ENCODE measurements at places on chromosomes 1 and 21.

DNA sequence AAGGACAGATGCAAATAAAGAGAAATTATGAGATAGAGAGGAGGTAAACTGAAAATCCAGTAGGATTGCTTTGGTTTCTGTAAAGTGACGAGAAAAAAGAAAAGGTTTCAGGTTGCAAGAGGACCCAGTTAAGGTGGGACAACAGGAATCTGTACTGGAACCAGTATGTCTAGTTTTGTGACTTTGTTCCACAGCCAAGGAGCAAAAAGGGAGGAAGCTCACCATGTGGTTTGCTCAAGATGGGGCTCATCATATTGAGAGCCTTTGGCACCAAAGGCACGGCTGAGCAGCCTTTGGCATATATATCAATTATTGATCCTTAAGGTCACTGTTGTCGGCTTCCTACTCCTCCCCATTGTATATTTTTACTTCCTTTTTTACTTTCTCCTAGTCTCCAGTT is 1.8 kb upstream of the ZDHHC18 start:
- no peak for DNase-seq

DNA sequence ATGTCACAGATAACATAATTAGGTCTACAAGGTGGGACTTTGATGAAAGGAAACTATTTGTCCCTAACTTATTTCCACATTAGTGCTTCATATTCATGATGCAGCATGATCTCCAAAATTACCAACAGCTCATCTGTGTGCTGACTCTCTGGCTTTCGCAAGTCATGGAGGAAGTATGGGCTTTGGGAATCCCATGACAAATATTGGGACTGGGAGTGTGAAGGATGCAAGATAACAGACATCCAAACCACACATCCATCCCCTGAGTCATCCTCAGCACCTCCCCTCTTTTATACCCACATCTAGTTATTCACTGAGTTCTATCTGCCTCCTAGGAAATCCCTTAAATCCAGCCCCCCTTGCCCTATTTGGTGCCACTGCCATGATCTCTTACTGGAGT is 102.8 kb upstream of the COL24A1 start:
- DNase-seq = no peak

- no peak for DNase-seq
Observed at GRCh38 chr1:17549384-17549783, 9.9 kb downstream of the ARHGEF10L start.

- no peak for DNase-seq
Observed at GRCh38 chr21:42026082-42026435, 15.9 kb upstream of the ZBTB21 start.

- DNase-seq = no peak
Observed at GRCh38 chr21:25126564-25126963, 480.7 kb downstream of the MRPL39 start.

DNA sequence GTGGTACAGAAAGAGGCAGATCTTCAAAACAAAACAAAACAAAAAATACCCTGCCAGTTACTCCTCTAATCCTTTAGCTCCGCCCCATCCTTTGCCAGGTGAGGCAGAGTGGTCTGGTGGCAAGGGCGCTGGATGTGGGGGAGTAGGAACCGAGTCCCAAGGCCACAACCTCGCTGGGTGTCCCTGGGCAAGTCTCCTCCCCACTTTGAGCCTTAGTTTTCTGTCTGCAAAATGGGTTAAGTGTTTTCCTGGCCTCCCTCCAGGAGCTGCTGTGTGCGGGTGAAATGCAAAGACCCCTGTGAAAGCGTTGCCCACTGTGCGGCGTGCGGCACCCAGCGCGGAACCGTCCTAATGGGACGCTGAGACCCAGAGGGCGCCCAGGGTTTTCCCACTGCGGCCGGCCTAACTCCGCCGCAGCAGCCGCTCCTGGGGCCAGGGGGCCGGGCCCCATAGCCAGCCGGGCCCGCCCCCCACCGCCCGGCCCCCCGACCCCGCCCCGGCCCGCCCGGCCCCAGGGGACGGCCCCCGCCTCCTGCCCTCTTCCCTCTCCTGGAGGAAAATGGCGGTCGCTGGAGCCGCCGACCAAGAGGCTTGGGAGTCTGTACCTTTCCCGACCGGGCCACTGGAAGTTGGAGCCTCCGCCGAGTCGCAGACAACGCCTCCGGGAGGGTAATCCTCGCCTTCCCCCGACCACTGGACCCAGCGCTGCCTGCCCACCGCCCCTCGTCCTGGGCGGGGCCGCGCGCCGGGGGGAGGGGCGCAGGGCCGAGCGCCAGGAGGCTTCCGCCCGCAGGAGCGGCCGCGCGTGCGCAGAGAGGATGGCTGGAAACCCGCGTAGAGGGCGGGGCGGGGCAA is at the start of the genes ERMAP and SVBP:
Gene ERMAP (plus strand): TSS at position 538 of the 855 bp plus-strand sequence. CDS start 13,327 bp downstream, outside the sequence.
Gene SVBP (minus strand): TSS at position 813 of the 855 bp plus-strand sequence. CDS start 853 bp downstream, outside the sequence.
- DNase-seq = peak; percentile 80

DNA sequence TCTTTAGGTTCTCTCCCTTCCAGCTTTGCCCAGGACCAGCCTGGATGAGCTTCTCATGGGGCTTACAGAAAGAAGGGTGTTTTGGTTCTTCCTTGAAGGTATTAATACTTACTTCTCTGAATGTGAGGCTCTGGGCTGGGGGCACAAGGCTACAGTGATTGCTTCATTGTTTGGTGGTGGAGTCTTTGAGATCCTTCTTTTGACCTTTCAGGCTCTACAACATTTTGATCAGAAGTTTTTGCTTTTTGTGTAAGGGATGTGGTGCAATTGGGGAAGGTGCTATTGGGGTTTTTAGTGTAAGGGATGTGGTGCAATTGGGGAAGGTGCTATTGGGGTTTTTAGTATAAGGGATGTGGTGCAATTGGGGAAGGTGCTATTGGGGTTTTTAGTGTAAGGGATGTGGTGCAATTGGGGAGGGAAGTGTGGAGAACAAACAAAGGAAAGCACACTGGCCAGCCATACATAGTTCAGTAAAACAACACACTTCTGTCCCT is 103.6 kb upstream of the IVNS1ABP start:
- DNase-seq = no peak

- peak; percentile 78 for DNase-seq
Observed at GRCh38 chr1:110412576-110412975, 5.1 kb upstream of the LAMTOR5 start.

DNA sequence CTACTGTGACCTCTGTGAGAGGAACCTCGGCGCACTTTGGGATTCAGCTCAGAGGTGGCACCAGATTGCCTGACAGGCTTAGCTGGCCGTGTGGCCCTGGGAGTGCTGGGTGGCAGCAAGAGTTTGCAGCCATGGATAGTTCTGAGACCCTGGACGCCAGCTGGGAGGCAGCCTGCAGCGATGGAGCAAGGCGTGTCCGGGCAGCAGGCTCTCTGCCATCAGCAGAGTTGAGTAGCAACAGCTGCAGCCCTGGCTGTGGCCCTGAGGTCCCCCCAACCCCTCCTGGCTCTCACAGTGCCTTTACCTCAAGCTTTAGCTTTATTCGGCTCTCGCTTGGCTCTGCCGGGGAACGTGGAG is 67.5 kb downstream of the DISC1 start:
- DNase-seq = no peak

- no peak for DNase-seq
Observed at GRCh38 chr1:64077281-64077940, 126.0 kb upstream of the UBE2U start.

GRCh38 chr1:180230791-180231505 is 884 bp downstream of the LHX4 start:
- peak; percentile 84 for DNase-seq

DNA sequence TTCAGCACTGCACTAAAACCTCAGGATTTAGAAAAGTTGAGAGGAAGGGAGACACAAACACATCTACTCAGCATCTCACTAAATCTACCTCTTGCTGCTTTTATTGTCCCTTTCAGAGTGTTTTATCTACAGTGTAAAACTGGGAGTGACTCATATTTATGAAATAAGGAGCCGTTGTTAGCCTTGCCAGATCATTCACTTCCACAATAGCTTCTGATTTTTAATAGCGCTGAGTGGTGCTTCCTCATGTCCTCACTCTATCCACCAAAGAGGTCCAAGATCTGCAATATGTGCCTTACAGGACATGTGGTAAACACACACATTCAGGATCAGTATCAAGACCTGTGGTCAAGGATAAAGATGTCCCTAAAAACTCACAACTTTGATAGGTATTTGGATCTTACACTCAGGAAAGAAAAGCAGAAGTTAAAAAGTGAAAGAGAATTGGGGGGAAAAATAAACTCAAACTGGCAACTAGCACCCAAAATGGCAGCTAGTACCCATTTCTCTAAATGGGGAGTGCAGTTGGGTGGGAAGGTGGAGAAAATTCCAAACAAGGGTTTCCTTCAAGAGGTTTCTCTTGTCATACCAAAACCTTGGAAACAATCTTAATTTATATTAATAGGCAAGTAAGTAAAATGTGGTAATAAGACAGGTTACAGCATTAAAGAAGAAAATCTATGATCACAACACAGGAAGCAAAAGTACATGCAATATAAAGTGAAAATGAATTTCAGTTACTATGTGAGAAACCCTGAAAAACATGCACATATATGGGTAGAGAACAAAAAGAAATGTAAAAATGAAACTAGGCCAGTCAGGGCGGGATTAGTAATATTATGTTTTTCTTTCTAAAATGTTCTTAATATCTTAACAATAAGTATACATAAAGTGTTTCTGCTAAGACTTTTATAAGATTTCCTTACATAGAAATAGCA is 15.9 kb downstream of the DUSP10 start:
- peak; percentile 51 for DNase-seq

GRCh38 chr21:35178827-35179226 is 129.7 kb upstream of the RUNX1 start:
- DNase-seq = peak; percentile 10

DNA sequence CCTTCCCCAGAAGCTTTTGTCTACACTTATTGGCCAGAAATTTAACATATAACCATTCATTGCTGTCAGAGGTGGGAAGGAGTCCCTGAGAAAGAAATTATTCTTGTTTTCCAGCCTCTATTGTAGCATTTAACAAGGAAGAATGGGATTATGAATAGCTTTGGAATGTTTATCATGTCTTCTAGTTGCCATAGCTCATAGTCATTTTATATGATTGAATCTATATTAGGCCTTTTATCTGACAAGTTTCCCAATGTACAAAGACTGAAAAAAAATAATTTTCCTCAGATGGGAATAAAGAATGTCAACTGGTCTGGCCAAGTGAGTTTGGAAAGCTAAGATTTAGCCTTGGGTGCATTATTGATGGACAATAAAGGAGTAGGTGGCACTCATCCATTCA is 28.3 kb downstream of the PTPRC start:
- no peak for DNase-seq

GRCh38 chr1:33867684-33868083 is 3.8 kb downstream of the HMGB4 start:
- DNase-seq = no peak

DNA sequence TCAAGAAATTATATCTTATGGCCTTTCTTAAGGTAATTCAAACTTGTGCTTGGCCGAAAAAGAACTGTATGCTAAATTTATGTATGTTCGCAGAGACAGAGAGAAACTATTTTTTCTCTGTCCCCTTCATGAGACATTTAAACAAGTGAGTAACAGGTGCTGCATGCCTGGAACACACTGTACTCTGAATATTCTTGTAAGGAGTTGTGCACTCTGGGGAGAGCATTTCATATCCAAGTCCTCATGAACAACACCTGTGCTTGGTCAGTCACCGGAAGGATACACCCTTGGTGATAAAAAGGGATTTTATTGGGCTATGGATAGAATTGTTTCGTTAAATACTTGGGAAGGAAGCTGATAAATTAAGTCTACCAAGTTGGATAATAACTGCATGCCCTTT is 220.8 kb upstream of the NRIP1 start:
- no peak for DNase-seq

- no peak for DNase-seq
Observed at GRCh38 chr1:91541918-91542533, 41.4 kb downstream of the CDC7 start.

DNA sequence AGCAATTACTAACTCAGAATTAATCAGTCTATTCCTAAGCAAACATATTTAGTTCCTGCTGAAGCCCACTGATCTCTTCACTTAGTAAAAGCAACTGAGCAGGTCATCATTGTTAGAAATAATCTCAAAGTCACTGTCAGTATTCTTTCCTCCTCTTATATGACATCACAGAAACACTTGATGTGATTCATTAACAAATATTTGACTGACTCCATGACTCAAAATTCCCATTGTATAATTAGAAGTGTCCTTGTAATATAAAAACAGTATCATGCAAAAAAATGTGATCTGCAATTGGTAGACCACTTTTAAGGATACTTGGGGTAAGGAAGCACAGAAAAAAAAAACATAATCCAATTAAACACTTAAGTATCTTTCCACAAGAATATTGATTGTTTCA is 194.4 kb downstream of the DPYD start:
- DNase-seq = no peak

GRCh38 chr1:68142036-68142435 is 90.3 kb downstream of the WLS start:
- no peak for DNase-seq

GRCh38 chr1:219160967-219161366 is 12.7 kb upstream of the LYPLAL1 start:
- no peak for DNase-seq

GRCh38 chr1:113534875-113535274 is 144.6 kb downstream of the MAGI3 start:
- DNase-seq = no peak

GRCh38 chr21:29238053-29238966 is 60.4 kb upstream of the BACH1 start:
- DNase-seq = no peak

DNA sequence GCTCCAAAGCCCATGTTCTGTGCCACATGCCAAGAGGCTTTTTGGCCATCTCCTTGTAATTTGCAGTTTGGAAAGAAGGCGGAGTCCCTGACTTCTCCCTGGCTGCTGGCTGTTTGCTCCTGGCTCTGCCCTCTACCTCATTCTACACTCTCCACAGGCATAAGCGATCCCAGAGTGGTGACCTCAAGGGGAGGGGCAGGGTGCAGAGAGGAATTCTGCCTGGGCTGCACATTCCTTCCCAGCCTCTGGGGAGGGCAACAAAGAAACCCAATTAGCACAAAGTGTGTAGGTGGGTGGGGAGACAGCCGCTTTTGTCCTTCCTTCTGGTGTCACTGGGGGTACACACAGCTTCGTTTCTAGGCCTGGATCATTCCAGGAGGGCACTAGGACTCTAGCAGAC is 95.3 kb downstream of the HIVEP3 start:
- DNase-seq = no peak

GRCh38 chr1:47562147-47562546 is 124.3 kb downstream of the FOXD2 start:
- DNase-seq = no peak

DNA sequence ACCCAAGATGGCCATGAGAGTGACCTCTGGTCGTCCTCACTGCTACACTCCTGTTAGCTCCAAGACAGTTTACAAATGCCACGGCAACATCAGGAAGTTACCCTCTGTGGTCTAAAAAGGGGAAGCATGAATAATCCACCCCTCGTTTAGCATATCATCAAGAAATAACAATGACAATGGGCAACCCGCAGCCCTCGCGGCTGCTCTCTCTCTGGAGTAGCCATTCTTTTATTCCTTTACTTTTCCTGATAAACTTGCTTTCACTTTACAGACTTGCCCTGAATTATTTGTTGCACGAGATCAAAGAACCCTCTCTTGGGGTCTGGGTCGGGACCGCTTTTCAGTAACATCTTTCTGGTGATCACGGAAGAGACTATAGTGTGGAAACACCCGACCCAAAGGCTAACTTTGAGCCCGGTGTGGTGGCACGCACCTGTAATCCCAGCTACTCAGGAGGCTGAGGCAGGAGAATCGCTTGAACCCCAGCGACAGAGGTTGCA is 19.8 kb upstream of the COX20 start:
- DNase-seq = no peak

GRCh38 chr1:230113235-230113592 is 46.2 kb downstream of the GALNT2 start:
- DNase-seq = no peak

- no peak for DNase-seq
Observed at GRCh38 chr1:89999208-89999607, 4.3 kb downstream of the ZNF326 start.

- DNase-seq = no peak
Observed at GRCh38 chr1:214472364-214472763, 79.0 kb downstream of the PTPN14 start.

- no peak for DNase-seq
Observed at GRCh38 chr1:110982320-110982719, 18.6 kb upstream of the LRIF1 start.
